ENCODE measurements at places on chromosomes 6 and 20.

DNA sequence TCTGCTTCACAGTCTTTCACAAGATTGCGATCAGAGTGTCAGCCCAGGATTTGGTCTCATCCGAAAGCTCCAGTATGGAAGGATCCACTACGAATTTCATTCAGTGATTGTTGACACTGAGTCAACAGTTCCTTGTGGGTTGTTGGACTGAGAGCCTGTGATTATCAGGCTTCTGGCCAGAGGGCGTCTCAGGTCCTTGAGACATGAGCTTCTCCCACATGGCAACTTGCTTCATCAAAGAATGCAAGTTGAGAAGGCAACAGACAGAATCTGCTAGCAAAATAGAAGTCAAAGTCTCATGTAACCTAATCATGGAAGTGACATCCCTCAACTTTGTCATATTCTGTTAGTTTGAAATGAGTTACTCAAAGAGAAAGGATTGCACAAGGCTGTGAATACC lies 40.5 kb upstream of the PKHD1 start:
- DNase-seq = no peak

- DNase-seq = no peak
Measured at GRCh38 chr6:100376103-100376502, 88.6 kb downstream of the SIM1 start.

GRCh38 chr6:105504706-105505105 lies 101.8 kb upstream of the PREP start:
- DNase-seq = no peak

GRCh38 chr20:20609522-20609921 lies 102.9 kb downstream of the RALGAPA2 start:
- DNase-seq = no peak

- no peak for DNase-seq
Measured at GRCh38 chr6:78526432-78526831, 340.9 kb upstream of the IRAK1BP1 start.

- no peak for DNase-seq
Measured at GRCh38 chr6:110981202-110981600, 637 bp upstream of the RPF2 start.

DNA sequence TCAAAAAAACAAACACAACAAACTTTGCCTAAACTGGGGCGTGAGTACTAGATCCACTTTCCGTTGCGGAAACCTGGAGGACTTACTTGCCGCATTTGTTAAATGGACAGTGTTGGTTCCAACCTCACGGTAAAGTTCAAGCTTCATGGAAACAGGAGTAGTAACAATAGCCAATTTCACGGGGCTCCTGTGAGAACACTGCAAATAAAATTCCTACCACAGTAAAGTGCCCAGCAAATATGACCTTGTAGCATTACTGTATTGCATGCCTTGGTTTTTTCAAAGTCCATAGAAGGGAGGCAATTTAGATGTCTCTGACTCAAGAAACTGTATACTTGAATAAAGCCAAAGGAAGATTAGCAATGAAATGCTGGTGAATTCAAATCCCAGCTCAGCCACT lies 3.6 kb upstream of the CYP24A1 start:
- DNase-seq = no peak

GRCh38 chr6:128415387-128415786 lies 105.0 kb downstream of the PTPRK start:
- DNase-seq = no peak

GRCh38 chr6:1577896-1578745 lies 31.6 kb upstream of the FOXC1 start:
- DNase-seq = no peak

DNA sequence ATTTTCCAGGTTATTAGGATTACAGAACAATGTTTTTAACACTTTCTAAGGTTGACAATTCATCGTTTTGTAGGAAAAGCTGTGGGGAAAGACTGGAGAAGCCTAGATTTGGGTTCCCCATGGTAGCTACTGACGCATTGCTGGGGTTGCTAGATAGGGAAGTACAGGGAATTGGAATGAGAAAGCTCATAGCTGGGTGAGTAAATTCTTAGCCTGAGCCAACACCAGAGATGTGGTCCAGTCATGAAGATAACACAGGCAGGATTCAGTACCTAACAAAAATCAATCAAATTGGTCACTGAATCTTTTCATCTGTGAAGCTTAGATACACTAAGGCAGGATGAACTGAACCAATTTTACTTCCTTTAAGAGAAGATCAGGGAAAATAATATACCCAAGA lies 35.7 kb downstream of the RIN2 start:
- DNase-seq = no peak

GRCh38 chr6:108186226-108186625 lies 20.4 kb downstream of the NR2E1 start:
- no peak for DNase-seq
